ENCODE measurements at places on chromosomes 6 and 20.

GRCh38 chr20:10637031-10637559 is 36.7 kb downstream of the JAG1 start:
- DNase-seq, result no peak

DNA sequence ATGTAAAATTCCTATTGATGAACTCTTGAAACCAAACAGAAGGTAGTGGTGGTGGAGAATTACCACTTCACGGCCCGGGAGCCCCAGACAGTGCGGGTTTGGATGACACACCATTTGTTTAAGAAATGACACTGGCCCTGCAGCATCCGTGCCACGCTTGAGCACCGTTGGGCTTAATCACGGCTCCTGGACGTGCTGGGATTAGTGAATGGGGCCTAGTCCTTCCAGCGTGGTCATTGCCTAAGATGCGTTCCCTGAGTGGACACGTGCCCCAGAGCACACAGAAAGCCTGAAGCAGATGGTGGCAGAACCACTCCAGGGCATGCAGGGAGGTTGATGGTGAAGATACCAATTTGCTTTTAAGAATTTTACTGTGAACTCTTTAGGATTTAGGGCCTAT is 14.5 kb downstream of the STX16 start:
- no peak for DNase-seq

- no peak for DNase-seq
These were observed 2.8 kb downstream of the CST2 start for GRCh38 chr20:23823621-23824324.

DNA sequence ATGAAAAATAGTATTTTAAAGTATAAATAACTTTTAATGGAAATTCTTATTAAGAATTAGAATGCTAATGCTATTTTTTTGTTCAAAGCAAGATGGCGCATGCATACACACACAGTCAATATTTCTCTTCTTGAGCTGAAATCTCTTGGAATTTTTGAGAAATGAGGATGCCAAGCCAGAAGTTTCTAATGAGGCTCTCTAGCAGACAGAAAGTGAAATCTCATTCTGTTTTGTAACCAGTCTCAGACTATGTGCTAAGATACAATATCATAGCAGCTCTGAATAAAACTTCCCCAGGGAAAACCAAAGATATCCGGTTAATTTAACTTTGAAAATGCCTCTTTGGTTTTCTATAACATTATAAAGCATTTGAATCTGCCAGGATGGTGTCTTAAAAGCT is 97.2 kb upstream of the HDAC2 start:
- no peak for DNase-seq

DNA sequence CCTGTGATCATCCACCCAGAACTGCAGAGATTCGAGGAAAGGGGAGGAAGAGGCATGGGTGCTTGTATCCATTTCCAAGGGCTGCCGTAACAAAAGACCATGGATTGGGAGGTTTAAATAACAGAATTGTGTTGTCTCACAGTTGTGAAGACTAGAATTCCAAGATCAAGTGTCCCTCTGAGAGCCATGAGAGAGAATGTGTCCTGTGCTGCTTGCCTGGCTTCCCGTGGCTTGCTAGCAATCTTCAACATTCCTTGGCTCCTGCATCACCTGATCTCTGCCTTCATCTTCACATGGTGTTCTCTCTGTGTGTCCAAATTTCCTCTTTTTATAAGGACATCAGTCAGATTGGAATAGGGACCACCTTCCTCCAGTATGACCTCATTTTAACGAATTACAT is 69.8 kb downstream of the CDC40 start:
- no peak for DNase-seq

- DNase-seq, result no peak
These were observed 29.2 kb downstream of the MBOAT1 start for GRCh38 chr6:20182926-20183521.

DNA sequence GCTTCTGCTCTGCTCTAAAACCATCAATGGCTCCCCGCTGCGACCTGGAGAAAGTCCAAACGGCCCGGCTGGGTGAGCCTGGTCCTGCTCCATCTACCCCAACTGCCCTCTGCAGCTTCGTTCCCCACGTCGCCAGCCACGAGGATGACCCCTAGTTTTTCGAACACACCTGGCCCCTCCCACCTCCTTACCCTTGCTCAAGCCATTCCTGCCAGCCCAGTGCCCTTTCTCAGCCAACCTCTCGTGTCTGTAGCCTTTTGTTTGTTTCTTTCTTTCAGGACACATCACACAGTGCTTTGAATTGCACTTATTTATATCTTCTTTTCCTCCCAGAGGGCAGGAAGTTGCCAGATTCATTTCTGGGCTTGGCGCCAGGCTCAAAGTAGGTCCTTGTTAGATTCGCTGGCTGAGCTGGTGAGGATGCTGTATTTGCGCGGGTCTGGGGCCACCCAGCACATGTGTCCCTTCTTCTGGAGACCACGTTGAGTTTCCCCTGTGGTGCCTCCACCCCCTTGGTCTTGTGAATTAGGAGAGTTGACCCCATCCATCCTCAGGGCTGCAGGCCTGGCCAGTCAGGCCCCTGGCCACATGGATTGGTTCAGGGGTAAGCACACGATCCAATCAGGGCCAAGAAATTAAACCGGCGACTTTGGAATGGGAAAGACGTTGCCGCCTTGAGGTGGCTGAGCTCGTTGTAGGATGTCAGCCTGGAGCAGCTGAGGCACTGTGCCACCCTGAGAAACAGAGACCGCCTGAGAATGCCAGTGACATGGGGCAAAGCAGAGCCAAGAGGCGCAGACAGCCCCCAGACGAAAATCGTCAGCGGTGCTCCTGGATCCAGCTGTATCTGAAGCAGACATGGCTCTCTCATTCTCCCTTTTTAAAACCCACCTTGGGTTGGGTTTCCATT is 156.0 kb downstream of the CEBPB start:
- no peak for DNase-seq

GRCh38 chr6:132188556-132189264 is 212.6 kb downstream of the MOXD1 start:
- DNase-seq, result peak; percentile 30

DNA sequence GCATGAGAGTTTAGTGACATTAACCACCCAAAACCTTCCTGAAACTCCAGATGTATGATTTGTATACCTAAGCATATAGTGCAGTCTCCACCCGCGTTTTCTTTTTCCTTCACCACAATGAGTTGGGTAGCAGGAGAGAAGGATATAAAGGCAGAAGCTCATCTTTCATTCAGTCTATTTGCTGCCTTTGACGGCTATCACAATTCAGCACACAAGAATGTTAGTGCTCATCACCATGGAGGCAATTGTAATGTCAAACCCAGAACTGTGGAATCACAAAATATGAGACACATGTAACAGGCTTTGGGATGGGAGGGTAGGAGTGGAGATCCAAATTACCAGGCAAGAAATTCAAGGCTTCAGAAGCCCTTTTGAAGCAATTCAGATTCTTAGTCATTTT is 17.6 kb downstream of the ZHX3 start:
- DNase-seq, result no peak

GRCh38 chr6:86407128-86407527 is 530.2 kb upstream of the HTR1E start:
- DNase-seq, result no peak

DNA sequence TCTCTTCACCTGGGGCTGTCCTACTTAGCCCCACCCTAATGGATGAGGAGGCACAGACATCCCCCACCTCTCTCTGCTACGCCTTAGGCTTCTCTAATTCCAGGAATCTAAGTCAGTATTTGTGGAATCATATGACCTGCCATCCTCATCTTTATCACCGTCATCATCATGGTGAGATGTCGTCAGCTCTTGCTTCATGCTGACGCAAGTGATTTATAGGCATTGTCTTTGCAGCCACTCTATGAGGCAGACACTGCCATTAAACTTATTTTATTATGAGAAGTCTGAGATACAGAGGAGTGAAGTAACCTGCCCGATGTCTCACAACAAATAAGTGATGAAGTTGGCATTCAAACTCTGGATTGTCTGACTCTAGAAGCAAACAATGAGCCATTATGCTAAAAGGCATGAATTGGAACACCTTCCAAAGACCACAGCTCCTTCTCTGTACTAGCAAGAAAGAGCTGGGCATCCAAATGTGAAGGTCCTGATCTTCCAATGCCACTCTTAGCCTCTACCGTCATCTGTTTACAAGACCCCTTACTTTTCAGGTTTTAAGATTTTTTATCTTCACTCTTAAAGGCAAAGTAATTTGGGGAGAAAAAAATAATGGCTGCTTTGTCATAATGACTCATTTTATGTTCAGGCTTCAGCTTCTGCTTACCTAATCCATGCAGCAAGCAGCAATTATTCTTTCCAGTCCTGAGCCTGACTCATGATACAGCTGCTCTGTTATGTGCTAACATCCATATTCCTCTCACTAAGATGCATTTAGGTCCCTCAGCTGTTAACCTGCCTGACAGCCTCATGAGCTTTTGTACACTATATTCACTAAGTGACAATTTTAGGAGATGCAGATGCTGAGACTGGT is 113.7 kb upstream of the BCLAF1 start:
- peak; percentile 95 for DNase-seq

GRCh38 chr6:125259354-125259736 is 42.4 kb downstream of the HDDC2 start:
- no peak for DNase-seq

DNA sequence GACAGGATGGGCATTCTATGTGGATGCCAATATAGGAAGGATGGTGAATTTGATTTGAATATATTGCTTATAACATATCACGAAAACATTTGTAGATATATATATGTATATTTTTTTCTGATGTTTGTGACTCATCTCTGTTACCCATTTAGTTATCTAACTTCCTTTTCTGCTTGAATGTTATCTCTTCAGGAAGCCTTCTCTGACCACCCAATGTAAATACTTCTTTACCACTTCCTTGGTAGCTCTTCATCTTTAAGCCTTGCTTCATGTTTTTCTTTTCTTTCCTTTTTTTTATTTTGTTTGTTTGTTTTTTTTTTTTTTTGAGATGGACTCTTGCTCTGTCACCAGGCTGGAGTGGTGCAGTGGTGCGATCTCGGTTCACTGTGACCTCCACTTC is 260.5 kb upstream of the EPHA7 start:
- no peak for DNase-seq

- DNase-seq, result no peak
These were observed 354.4 kb downstream of the NKAIN2 start for GRCh38 chr6:124158024-124158423.

GRCh38 chr6:107442938-107443607 is 16.3 kb downstream of the PDSS2 start:
- DNase-seq, result no peak

GRCh38 chr6:112906726-112907125 is 559.6 kb downstream of the RFPL4B start:
- no peak for DNase-seq

GRCh38 chr6:169074526-169074925 is 179.1 kb downstream of the THBS2 start:
- DNase-seq, result no peak

DNA sequence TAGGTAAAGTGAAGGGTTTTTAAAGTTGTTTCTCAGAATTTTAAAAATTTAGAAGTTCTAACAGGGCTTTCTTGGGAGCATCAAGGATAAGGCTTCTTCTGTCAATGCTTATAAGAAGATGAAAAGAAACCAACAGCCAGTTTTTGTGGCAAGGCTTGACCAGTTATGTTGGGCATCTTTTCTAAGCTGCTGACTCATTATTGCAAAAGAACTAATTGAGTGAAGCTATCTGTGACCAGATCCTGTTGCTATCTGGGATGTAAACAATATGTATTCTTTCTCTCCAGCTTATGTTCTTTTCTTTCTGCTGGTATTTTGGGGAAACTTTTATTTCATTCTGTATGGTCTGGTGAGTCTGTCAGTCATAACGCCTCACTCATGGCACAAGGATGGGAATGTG is 643.8 kb downstream of the HDGFL1 start:
- no peak for DNase-seq

- no peak for DNase-seq
These were observed 96.0 kb upstream of the CNKSR3 start for GRCh38 chr6:154606457-154606856.

DNA sequence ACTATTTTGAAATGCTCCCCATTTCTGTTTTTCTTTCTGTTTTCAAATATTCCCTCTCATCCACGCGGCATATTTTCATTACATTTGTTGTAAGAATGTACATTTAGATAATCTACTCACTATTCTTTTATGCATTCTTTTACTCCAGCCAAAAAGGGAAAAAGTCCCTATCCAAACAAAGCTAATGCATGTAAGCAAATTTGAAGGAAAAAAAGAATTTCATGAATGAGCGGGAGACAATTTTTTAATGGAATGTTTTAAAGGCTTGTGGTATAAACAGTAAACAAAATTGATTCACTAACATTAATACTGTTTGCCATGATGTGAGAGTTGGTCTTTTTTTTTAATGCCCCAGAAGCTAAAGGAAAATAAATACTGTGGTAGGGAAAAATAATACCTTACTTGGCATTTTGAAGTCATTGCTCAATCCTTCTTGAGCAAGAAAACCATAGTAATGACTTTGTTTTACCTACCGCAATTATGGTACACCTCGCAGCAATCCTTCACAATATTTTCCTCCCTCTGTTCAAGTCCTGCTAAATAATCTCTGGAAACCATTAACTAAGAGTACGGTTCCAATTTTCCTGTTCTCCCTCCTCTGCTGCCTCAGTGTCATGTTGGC is 79.0 kb downstream of the BACH2 start:
- DNase-seq, result no peak

DNA sequence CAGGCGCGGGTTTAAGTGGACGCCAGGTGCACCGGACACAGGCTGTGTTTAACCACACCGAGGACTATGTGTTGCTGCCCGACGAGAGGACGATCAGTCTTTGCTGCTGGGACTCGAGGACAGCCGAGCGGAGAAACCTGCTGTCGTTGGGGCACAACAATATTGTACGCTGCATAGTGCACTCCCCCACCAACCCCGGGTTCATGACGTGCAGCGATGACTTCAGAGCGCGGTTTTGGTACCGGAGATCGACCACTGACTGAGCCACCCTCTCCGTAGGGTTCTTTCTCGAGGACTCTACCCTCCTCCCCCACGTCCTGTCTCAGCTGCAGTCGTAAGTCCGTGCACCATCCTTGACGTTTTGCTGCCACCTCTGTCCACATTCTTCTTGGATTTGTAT is 8.6 kb upstream of the CASS4 start:
- no peak for DNase-seq
